WTC11 (cell line): ENCODE measurements at places on chromosomes 4 and X. TPM values are rescaled to one million over a fixed set of nuclear protein-coding genes. Genes with fewer than 3 reads are reported as not detected.

Gene SGMS2
- 0.16 to 1.3 TPM (median 0.72 TPM) in 3 replicates for total RNA-seq

Gene USP11
- 82.5 to 86.8 TPM (median 86.3 TPM) in 3 replicates for total RNA-seq

DNA sequence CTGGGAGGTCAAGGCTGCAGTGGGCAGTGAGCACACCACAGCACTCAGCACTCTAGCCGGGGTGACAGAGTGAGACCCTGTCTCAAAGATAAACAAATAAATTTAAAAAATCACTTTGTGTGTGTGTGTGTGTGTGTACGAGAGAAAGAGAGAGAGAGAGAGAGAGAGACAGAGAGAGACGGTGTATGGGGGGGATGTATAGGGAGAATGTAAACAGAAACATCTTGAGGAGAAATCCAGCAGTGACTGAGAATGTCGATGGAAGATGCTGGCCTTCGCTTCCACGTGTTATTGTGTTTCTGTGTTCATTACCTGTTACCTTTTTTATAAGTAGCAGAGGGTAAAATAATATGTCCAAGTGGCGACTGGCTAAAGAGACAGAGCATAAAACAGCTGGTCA is 23.6 kb upstream of the RBPJ start:
- DNase-seq = no peak

DNA sequence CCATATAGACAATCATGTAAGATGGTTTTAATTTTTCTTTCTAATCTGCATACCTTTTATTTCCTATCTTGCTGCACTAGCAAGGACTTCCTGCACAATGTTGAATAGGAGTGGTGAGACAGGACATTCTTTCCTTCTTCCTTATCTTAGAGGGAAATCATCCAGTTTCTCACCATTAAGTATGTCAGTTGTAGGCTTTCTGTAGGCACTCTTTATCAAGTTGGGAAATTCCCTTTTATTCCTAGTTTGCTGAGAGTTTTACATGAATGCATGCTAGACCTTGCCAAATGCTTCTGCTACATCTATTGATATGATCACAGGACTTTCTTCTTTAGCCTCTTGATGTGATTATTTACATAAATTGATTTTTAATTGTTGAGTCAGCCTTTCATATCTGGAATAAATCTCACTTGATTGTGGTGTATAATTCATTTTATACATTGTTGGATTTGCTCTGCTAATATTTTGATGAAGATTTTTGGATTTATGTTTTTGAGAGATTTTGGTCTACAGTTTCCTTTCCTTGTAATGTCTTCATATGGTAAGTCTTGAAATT is 23.8 kb downstream of the RNF175 start:
- DNase-seq = no peak
